ENCODE measurements at places on chromosomes 2 and 18. TPM values are rescaled to one million over a fixed set of nuclear protein-coding genes. Genes with fewer than 3 reads are reported as not detected.

The NRP2 gene
- 11.7 TPM for polyA plus RNA-seq

The KIF3C gene
- polyA plus RNA-seq: 8.3 TPM

The TMEM169 gene
- polyA plus RNA-seq: 4.5 TPM

The TMEM214 gene
- 68.0 TPM for polyA plus RNA-seq

The BOLL gene
- polyA plus RNA-seq: 1.6 TPM
